Aortic smooth muscle cell (primary cell): ENCODE measurements at places on chromosomes 2 and 18. TPM values are rescaled to one million over a fixed set of nuclear protein-coding genes. Genes with fewer than 3 reads are reported as not detected.

SIX2 gene
- 0.75 and 9.8 TPM in 2 replicates for total RNA-seq

ACKR3 gene
- total RNA-seq = 6.0 and 16.2 TPM in 2 replicates

HOXD11 gene
- not detected in 2 replicates for total RNA-seq

TXNDC2 gene
- 0.06 TPM in 1 of 2 replicates, not detected in the other for total RNA-seq

SULT1C4 gene
- total RNA-seq = 0.13 and 0.19 TPM in 2 replicates

UGT1A8 gene
- not detected in 2 replicates for total RNA-seq

NEURL3 gene
- not detected in 2 replicates for total RNA-seq

CROCC2 gene
- total RNA-seq = under 0.01 TPM in 2 replicates

IL36A gene
- not detected in 2 replicates for total RNA-seq

GORASP2 gene
- total RNA-seq = 30.3 and 34.1 TPM in 2 replicates

LYPD6B gene
- not detected in 2 replicates for total RNA-seq

CHRNG gene
- not detected in 2 replicates for total RNA-seq

BOLL gene
- not detected in 2 replicates for total RNA-seq

POTEC gene
- not detected in 2 replicates for total RNA-seq

GKN1 gene
- total RNA-seq = not detected in 2 replicates

IL1F10 gene
- total RNA-seq = not detected in 2 replicates

LHCGR gene
- not detected in 2 replicates for total RNA-seq

EML6 gene
- 0.87 and 2.9 TPM in 2 replicates for total RNA-seq

RND3 gene
- 274 and 285 TPM in 2 replicates for total RNA-seq

GCKR gene
- 22.0 and 22.6 TPM in 2 replicates for total RNA-seq

YIPF4 gene
- total RNA-seq = 14.4 and 24.9 TPM in 2 replicates

SOS1 gene
- total RNA-seq = 13.3 and 22.0 TPM in 2 replicates

ANKRD62 gene
- total RNA-seq = under 0.01 TPM in 1 of 2 replicates, not detected in the other

CELF4 gene
- under 0.01 and 0.40 TPM in 2 replicates for total RNA-seq
